A549 treated with CORT108297 at 1 μM for 4 hours (cell line): ENCODE measurements at places on chromosomes 6 and 20. TPM values are rescaled to one million over a fixed set of nuclear protein-coding genes. Genes with fewer than 3 reads are reported as not detected.

Gene ESR1
- total RNA-seq = 0.01 to 0.03 TPM (median 0.01 TPM) in 3 of 5 replicates, not detected in the others

Gene NKX2-4
- 0.03 to 0.05 TPM (median 0.05 TPM) in 3 of 5 replicates, not detected in the others for total RNA-seq

Gene FKBP5
- 25.1 to 39.2 TPM (median 34.4 TPM) in 5 replicates for total RNA-seq

Gene KIF25
- 0.05 to 0.39 TPM (median 0.07 TPM) in 3 of 5 replicates, not detected in the others for total RNA-seq

Gene TMC2
- total RNA-seq = not detected in 5 replicates

Gene MEP1A
- total RNA-seq = not detected in 5 replicates

Gene ARFGEF3
- 0.47 to 0.65 TPM (median 0.53 TPM) in 5 replicates for total RNA-seq

Gene PCSK2
- not detected in 5 replicates for total RNA-seq

Gene UNC5CL
- total RNA-seq = 0.34 to 0.52 TPM (median 0.45 TPM) in 5 replicates
